ENCODE measurements at places on chromosomes 11 and 22. TPM values are rescaled to one million over a fixed set of nuclear protein-coding genes. Genes with fewer than 3 reads are reported as not detected.

GRCh38 chr11:58574881-58575280 is 775 bp downstream of the LPXN start:
- no peak for DNase-seq

DNA sequence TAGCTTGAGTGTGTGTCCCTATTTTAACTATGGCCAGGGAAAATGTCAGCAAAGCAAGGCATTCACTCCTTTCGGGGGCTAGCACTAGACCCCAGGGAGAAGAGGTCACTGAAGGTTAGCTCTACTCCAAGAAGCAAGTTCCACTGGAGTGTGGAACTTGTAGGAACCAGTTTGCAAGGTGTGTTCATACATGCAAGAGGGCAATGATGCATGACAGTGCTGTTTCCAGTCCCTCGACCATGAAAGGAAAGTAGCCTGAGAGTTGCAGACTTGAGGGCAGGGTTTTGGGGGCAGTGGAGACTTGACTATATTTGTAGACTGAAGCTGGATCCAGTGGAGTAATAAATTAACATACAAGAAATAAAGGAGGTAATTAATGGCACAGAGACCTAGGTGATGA is 21.6 kb upstream of the SLC36A4 start:
- no peak for DNase-seq

DNA sequence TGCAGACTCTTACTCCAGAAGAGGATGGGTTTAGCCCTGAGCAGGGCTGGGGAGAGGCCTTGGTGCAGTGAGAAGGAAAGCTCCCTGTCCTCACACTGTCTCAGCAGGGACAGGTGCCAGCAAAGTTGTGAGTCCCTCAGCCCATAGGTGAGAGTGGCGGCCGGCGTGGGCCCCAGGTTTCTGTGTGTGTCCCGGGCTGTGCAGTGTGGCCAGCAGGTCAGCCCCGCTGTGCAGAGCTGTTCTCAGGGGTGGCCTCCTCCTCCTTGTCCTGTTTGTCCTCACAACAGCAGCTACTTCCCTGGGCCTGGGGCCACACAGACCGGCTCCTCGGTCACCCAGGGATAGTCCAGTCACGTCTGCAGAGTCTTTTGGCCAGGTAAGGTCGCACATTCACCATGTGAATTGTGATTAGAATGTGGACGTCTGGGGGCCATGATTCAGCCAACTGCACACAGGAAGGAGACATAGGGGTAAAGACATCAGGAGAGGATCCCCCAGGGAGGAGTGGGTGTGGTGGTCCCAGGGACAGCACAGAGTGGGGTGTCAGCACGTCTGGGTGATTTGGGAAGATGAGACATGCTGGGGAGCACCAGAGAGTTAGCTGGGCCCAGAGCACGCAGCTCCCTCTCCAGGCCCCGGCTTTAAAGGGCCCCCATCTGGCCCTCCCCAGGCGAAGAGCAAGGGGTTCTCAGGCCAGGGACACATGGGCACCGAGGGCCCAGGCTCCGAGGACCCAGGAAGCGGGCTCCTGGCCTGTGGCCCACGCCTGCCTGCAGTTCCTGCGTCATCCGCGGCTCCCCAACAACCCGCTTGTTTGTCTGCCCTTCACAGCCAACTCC is 81.6 kb downstream of the MYEOV start:
- no peak for DNase-seq

- no peak for DNase-seq
Observed at GRCh38 chr11:64760759-64761420, 1.1 kb upstream of the PYGM start.

DNA sequence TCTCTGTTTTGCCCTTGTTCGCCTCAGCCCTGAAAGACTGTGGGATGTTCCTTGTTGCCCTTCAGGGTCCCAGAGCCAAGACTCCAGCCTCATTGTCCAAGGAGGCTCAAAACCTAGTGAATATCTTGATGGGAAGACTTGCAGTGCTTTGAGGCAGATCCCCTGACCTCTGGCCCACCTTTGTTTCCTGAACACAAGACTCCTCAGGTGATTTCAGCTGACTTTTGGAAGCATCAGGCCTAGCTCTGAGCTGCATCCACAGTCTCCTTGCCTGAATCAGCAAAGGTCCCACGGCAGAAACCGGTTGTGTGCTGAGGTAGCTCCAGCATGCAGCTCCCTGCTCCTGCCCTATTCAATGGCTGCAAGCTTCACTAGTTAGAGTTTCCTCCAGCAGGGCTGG is 159.3 kb upstream of the B3GAT1 start:
- no peak for DNase-seq

GRCh38 chr11:39661890-39662289 is 1797.6 kb downstream of the LRRC4C start:
- no peak for DNase-seq

- no peak for DNase-seq
Observed at GRCh38 chr22:36586852-36587251, 57.9 kb upstream of the EIF3D start.

DNA sequence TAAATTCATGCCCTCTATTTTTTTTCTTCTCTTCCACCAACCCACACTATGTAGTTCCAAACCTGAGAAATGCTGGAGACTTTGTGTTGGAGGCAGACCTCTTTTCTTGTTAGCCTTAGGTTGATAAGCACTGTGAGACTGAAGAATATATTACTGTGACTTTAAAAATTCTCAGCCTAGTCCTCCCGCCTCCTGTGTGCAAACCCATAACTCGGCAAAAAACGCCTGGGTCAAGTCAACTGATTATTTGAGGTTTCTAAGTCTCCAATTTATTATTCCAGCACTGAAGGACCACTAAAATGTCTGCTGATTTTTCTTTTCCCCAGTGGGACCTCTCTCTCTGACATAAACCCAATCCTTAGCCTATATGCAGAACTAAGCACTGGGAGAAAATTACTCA is 1946.0 kb upstream of the RAG2 start:
- no peak for DNase-seq

DNA sequence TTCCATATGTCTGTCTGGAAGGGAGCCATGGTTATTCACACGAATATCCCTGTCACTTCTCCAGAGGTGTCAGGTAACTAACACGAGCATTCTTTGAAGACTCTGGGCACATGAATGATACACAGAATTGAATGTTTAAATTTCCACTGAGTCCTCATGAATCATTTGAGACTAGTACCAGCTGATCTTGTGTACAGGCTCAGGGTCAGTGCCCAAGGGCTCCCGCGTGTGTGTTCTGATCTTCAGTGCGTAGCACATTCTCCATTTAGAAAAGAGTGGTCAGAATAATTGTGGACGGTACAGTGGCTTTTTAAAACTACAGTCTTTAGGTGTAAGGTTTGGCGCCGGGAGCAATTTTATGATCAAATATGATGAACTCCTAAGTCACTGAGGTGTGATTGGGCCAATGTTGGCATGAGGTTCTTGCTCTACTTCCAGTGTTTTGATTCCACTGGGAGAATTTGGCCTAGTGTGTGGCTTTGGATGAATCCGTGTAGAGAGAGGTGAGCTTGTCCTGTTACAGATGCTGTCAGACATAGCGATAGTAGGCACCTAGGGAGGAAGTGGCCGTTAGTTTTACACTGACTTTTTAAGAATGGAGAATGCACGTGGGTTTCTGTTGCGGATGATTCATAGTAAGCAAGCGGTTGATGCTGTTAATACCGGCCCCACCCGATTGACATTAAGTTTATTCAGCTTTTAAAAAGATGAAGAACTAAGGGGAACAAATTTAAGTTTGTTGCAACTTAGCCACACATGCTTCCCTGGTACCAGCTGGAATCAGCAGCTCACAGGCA is 22.2 kb downstream of the NUP50 start:
- DNase-seq = no peak

DNA sequence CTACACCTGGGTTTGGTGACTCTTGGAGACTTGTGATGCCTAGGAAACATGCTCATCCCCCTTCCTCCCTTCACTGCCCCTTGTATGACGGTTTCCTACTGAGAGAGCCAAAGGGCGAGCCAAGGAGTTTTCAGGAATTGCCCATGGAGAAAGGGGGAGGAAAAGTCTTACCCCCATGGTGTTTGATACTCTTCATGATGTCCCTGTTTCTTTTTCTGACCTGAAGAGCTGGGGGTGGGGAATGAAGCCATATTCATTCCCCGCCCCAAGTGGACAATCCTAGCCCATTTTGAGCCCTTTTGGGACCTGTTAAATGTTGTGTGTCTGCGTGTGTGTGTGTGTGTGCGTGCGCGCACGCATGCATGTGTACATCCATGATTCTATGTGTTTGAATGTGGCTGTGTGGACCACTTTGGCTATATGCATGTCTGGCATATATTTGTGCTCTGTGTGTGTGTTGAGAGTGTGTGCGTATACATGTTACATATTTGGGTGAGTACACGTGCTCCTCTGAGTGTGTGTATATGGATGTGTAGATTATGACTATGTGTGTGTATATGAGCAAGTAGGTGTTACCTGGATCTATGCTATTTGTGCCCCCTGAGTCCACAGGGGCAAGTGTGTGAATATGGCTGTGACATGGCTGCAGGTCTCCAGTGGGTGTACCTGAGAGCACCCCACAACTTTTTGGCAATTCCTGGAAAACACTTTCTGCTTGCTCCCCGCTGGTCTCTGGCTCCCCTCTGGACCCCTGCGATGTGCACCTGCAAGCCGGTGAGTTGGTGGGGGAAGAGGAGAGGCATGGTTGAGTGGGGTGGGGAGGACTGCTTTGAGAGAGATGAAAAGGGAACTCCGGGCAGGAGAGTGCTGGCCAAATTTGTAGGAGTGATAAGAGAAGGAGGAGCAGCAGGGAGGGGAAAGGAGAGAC is 24.6 kb downstream of the OTOG start:
- DNase-seq = no peak

DNA sequence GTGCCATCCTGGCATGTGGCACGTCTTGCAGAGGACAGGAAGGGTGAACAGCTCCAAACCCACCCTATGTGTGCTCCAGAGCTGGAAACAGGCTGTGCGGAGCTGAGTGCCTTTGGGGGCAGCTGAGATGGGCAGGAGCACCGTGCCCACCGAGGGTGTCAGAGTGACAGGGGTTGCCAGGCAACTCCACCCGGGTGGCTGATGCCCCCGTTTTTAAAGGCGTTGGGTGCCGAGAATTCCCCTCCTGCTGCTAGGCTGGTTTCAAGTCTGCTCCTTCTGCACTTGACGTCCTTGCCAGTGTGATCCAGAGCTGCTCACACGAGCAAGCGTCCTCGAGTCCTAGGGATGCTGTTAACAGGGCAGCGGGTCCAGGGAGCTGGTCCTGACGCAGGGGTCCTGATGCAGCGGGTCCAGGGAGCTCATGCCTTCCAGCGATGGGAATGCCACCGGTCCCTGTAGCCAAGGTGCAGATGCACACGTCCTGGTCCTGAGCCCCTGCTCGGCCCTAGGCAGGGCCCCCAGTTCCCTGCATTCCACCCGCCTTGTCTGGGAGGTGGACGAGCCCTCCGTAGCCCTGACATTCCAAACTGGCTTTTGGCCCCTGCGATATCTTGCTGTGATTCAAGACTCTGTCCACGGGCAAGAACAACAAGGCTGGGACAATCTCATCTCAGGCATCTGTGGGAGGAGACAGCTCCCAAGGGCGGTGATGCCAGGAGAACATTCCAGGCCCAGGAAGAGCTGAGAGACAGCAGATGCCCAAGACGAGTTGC is 4.9 kb downstream of the KCNQ1 start:
- no peak for DNase-seq

- DNase-seq = no peak
Observed at GRCh38 chr22:43526946-43527345, 115.1 kb downstream of the MPPED1 start.

GRCh38 chr11:2178906-2179494 is 7.4 kb upstream of the TH start:
- no peak for DNase-seq

The GAS2L1 gene
- polyA plus RNA-seq = 0.09 TPM

The CCDC89 gene
- polyA plus RNA-seq = not detected

The MFRP gene
- not detected for polyA plus RNA-seq
